ENCODE measurements at places on chromosomes 7 and 10.
A peak's percentile ranks its signal among the peaks of the same experiment; 100 is the strongest.

DNA sequence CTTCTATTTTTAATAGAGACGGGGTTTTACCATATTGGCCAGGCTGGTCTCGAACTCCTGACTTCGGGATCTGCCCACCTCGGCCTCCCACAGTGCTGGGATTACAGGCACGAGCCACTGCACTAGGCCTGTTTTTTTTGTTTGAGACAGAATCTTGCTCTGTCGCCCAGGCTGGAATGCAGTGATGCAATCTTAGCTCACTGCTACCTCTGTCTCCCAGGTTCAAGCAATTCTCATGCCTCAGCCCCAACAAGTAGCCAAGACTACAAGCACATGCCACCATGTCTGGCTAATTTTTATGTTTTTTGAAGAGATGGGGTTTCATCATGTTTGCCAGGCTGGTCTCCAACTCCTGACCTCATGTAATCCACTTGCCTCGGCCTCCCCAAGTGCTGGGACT lies 73.7 kb downstream of the TYW1B start:
- DNase-seq: no peak

- no peak for DNase-seq
These were observed 1180.3 kb downstream of the TYW1 start for GRCh38 chr7:68176974-68177373.

- DNase-seq: no peak
These were observed 335.4 kb upstream of the ANKRD30A start for GRCh38 chr10:36789974-36790373.

DNA sequence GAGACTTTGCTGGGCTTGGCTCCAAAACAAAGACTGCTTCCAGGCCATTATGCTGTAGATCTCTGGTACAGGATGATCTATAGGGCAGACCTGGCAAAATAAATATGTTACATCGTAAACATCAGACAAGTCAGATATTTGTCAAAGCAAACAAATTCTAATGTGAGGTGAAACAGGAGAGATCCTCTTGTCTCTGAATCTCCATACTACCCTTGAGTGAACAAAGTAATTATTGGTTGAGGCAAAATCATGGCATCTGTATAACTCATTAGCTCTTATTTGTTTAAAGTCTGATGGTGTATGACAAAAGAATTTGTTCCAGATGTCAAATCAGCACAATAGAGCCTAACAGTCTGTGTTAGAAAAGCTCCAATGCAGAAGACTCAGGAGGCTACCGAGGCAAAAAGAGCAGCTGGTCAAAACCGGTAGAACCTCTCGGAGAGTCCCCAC lies 1291.5 kb downstream of the TYW1 start:
- DNase-seq: no peak

- no peak for DNase-seq
These were observed 209.3 kb upstream of the PDE1C start for GRCh38 chr7:32279500-32279899.

GRCh38 chr10:46523119-46523961 lies 33.1 kb downstream of the GPRIN2 start:
- DNase-seq: peak; percentile 20

DNA sequence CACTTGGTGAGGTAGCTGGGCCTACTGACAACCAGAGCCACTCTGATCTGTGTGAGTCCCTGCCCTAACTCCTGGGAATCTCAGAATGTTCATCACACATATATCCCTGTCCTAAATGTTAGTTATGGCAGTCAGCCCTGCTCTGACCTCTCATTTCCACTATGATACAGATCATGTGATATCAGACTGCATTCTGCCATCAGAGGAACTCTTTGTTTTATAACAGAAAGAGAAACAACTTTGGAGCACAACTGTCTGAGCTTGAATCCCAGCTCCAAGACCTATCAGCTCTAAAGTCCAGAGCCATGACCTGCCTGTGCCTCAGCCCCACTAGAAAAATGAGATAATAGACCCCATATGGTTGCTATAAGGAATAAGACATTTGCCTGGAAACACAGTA lies 54.6 kb upstream of the ABCB4 start:
- DNase-seq: no peak

- DNase-seq: no peak
These were observed 41.7 kb upstream of the DUSP5 start for GRCh38 chr10:110456046-110456445.

Data from omental fat pad (tissue), 4 donors.